GM19239 (cell line): ENCODE measurements at places on chromosomes 6 and 20.

DNA sequence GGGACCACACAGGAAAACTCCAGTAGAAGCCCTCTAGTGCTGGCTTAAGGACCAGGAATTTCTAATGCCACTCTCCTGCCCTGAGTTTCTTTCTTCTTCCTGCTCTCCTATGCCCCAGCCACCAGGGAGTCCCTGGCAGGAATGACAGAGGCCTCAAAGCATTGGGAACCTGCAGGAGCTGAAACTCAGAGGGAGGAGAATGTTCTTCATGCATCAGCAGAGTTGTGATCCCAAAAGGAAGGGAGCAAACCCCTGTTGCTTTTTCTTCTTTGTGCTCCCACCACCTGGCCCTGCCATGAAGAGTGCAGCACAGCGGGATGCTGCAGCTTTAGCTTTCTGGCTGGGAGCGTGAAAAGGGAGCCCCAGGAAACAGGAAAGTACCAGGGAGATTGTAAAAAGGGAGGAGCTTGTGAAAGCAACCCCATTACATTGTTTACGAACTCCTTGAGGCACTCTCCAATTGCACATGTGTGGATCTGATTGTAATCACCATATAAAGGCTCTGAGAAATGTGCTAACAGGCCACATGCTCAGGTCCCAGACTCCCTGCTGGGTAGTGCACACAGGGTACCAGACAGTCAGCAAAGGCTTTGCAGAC is 34.7 kb upstream of the FKBP1A start:
- DNase-seq: no peak

DNA sequence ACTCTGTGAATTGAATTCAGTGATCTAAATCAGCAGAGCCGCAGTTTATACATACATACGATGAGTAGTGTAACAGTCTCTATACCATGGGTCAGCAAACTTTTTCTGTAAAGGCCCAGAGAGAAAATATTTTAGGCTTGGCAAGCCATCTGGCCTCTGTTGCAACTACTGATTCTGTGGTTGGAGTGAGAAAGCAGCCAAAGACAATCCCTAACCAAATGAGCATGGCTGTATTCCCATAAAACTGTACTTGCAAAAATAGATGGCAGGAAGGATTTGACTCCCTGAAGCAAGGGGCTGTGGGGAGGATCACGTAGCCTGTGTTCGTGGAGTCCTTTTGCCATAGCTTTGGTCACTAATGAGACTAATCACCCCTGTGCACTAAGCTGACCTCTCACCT is 17.9 kb upstream of the MOCS1 start:
- DNase-seq: no peak

GRCh38 chr6:41643899-41644269 is 5.6 kb downstream of the MDFI start:
- DNase-seq: no peak

GRCh38 chr6:155340464-155341129 is 26.3 kb upstream of the TFB1M start:
- DNase-seq: no peak

DNA sequence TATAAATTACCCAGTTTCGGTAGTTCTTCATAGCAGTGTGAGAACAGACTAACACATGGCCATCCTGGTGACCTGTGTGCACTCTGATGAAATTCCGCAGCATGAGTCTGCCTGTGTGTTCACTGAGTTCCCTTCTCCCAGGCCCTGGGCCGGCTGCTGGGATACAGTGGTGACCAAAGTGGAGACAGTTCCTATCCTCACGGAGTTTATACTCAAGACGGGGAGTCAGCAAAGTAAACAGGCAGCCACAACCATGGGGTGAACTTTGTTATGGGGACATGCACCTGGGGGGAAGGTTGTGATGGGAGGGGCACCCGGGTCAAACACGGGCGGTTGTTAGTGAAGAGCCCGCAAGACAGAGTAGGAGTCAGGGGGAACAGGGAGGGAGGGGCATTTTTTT is 202.0 kb downstream of the CDH4 start:
- DNase-seq: no peak

GRCh38 chr6:163986313-163986712 is 571.8 kb downstream of the QKI start:
- no peak for DNase-seq

- no peak for DNase-seq
Measured at GRCh38 chr6:151723152-151723551, 84.3 kb upstream of the ESR1 start.

GRCh38 chr6:153328194-153328593 is 197.1 kb upstream of the RGS17 start:
- DNase-seq: no peak
